ENCODE measurements at places on chromosomes 13 and 19.

- no peak for DNase-seq
These were observed 48.2 kb upstream of the RNF113B start for GRCh38 chr13:98225036-98225940.

DNA sequence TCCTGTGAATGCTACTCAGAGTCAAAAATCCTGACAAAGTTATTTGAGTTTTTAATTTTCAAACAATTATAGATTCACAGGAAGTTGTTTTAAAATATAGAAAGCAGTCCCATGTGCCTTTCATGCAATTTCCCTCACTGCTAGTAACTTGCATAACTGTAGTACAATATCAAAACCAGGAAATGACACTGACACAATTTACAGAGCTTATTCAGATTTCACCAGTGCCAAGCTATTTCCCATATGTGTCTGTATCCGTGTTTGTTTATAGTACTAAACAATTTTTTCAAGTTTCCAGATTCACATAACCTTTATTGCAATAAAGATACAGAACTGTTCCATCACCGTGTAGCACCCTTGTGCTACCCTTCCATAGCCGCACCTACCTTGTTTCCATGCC is 934.6 kb downstream of the PCDH17 start:
- no peak for DNase-seq

GRCh38 chr19:49590971-49591730 is at the start of gene PRR12:
Gene PRR12 (plus strand): TSS chr19:49591182. CDS start chr19:49591655, 473 bp downstream.
- DNase-seq = peak; percentile 39

GRCh38 chr13:35888457-35888883 is 242.7 kb downstream of the DCLK1 start:
- DNase-seq = no peak

DNA sequence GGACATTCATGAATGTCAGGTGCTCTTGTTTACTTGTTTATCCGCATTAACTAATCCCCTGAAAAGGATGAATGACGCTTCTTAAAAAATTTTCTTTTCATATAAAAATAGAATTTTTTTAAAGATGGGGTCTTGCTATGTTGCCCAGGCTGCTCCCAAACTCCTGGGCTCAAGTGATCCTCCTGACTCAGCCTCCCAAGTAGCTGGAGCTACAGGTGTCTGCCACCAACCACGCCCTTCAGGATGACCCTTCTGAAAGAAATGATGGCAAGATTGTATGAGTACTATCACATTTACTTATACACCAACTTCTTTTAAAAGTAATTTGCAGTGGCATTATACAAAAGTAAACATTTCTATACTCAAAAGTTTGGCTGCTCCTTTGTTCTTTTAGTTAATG is 6.2 kb upstream of the EBPL start:
- DNase-seq = no peak

- no peak for DNase-seq
These were observed 27.6 kb upstream of the GTF2F2 start for GRCh38 chr13:45092663-45093062.

DNA sequence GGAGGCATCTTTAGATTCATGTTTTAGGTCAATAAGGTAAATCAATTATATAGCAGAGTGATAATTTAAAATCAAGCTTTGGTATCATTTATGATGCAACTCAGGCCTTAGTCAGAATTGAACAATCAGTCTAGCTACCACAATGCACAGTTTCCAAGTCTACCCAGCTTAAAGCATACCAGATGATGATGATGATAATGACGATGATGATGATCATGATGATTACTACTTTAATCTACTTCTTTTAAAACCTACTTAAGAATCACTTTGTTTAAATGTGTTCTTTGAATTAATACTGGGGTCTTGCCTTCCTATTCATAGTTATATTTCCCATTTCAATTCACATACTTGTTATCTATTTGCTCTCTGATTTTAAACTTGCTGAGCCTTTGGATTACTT is 1872.7 kb downstream of the OLFM4 start:
- DNase-seq = no peak

GRCh38 chr19:33437821-33438671 is 64.5 kb downstream of the CEBPG start:
- DNase-seq = no peak

DNA sequence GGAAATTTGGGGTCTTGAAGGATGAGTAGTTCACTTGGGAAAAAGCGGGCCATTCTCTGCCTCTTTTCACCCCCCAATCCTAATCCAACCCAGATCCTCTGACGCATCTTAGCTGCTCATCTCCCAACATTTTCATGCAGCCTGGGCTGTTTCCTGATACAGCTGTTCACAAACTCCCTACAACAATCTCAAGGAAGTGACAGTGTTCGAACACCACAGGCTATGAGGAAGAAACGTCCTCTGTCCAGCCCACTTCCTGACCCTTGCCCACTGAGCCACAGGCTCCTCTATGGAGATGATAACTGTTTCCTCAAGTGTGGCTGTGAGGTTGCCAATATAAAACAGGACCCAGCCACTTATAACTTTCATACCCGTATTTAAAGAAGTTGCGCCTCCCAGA is 16.2 kb downstream of the LMTK3 start:
- no peak for DNase-seq

GRCh38 chr19:31054430-31054829 is 294.8 kb downstream of the TSHZ3 start:
- peak; percentile 69 for DNase-seq

DNA sequence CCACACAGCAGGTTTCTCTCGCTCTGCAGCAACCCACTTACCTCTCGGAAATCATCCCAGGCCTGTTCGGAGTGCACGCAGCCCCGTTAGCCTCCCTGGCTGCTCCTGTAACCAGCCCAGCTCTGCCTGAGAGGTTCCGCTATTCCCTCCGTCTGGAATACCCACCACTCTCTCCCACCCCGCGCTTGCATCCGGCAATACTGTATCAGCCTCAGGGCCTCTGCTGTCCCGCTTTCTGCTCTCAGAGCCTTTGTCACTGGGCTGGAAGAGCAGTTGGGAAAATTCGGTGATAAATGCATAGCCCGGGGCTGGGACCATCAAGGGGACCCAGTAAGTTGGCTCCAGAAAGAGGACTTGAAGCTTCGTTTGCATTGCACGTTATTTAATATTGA is 759 bp upstream of the TLE6 start:
- no peak for DNase-seq

DNA sequence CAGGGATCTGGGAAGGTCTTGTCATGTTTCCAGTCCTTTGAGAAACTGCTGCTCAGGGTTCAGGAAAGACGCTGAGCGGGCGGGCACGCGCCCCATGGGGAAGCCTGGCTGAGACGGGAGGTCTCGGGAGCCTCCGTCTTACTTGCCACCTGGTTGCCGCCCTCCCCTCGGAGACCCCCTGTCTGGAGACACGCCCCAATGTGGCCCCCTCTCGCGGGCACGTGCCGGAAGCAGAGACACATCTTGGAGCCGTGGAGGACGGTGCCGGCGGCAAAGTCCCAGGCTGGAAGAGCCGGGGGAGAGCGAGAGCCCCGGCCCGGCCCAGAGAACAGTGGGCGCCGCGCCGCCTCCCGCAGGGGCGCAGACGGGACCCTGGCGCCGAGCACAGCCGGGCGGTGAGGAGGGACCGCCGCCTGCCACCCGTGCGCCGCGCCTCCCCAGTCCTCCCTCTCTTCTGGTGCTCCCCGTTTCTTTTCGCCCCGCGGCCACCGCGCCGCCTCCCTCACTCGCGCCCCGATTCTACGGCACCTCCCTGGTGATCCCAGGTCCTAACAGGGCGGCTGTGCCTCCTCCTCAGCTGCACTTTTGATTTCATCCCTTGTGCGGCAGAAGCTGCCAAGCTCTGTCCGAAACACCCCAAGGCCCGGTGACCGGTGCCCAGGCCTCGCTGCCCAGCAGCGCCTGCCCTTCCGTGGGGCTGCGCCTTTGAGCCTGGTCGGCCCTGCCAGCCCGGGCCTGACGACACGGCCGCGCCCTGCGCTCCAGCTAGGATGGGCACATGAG is 15.5 kb downstream of the GJB2 start:
- DNase-seq = no peak

- DNase-seq = no peak
These were observed 1.4 kb downstream of the DCUN1D2 start for GRCh38 chr13:113489171-113489548.

DNA sequence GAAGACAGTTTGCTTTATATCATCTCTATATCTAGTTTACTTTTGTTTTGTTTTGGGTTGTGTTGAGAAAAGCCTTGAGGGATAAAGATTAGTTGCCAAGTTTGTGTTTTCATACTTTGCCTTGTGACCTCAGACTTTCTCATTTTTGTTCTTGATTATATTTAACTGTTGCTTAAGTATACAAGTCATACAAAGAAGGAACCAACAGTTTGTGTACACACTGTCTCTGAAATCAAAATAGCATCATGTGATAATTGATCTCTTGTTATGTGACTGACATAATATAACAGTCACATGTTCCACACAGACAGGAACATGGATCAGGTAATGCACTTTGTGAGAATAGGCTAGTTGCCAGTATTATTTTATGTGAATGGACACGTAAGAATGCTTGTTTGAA is 70.8 kb downstream of the SHISA2 start:
- DNase-seq = no peak

GRCh38 chr19:12800923-12801465 is 606 bp downstream of the PRDX2 start:
- no peak for DNase-seq

DNA sequence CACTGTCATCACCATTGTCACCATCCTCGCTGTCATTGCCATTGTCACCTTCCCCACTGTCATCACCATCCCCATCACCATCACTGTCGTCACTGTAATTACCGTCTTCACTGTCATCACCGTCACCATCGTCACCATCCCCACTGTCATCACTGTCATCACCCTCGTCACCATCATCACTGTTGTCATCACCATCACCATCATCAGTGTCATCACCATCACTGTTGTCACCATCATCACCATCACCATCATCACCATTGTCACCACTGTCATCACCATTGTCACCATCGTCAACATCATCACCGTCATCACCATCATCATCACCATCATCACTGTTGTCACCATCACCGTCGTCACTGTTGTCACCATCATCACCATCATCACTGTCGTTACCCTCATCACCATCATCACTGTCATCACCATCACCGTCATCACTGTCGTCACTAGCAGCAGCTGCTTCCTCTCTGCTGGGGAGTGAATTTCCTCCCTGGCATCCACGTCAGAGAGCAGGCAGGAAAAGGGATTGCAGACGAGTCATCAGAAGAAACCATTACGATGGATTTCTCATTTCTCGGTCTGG is 27.3 kb downstream of the TMEM255B start:
- peak; percentile 30 for DNase-seq

DNA sequence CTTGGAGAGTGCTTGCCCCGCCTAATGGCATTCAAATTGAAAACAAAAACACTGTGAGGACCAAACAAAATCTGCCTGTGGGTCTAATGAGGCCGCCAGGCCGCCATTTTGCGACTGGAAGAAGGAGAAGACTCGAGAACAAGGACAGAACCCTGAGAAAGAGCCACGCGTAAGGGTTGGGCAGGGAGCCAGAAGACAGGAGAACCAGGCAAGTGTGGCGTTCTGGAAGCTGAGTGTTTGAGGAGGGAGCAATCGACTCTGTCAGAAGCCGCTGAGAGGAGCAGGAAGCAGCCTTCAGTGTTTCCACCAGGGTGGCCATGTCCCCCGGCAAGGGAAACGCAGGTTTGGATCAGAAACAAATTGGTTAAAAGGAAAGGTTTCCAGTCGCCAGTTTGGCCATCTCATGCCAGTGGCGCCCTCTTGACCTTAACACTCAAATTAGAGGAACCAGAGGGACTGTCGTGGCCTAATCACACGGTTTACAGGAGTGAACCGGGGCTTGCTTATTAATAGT is 10.2 kb upstream of the PTOV1 start:
- DNase-seq = no peak
